Activated CD8-positive, alpha-beta memory T cell treated with anti-CD3 and anti-CD28 coated beads, Interleukin-2, amount 50 U/mL, for 4 hours (primary cell): ENCODE measurements at places on chromosomes 2 and 18.

GRCh38 chr2:67320861-67321587 lies 76.1 kb upstream of the ETAA1 start:
- no peak for DNase-seq

GRCh38 chr2:27915874-27916273 lies 25.3 kb downstream of the BABAM2 start:
- no peak for DNase-seq

DNA sequence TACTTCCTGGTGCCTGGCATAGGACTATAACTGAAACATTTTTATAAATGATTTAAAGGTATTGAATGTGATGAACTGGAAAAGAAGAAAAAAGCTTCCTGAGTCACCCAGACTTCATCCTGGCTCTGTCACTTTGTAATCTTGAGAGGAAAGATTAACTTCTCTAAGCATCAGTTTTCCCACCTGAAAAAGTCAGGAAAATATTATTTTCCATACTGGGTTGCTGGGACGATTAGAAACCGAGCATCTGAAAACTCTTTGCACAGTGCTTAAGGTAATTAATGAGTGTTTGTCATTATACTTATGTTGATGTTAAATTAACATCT lies 71.8 kb downstream of the FMNL2 start:
- DNase-seq = no peak

GRCh38 chr2:33321236-33321771 lies 155.1 kb upstream of the RASGRP3 start:
- no peak for DNase-seq

GRCh38 chr18:25284861-25285550 lies 67.0 kb downstream of the ZNF521 start:
- DNase-seq = no peak

DNA sequence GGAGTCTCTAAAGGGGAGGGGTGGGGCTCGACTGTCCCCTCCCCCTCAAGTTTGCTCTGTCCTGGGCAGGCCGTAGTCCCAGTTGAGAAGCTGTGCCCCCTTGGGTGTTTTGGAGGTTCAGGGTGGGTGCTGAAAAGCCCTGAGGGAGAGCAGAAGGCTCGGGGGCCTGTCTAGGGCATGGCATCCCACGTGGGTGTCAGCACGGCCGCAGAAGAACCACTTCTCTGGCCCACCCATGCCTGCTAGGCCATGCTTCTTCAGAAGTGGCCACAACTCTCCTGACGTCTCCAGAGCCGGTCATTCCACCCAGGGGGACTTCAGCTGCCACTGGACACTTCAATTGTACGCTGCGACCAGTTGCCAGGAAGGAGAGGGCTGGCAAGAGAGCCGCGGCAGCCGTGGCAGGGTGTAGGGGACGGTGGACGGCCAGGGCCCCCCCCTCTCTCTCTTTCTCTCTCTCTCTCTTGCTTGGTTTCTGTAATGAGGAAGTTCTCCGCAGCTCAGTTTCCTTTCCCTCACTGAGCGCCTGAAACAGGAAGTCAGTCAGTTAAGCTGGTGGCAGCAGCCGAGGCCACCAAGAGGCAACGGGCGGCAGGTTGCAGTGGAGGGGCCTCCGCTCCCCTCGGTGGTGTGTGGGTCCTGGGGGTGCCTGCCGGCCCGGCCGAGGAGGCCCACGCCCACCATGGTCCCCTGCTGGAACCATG lies at the start of gene INPP5D:
INPP5D (plus strand) TSS at position 546 of the 704 bp plus-strand sequence; CDS start at position 683, 137 bp downstream.
- peak; percentile 66 for DNase-seq

- no peak for DNase-seq
Observed at GRCh38 chr2:239203443-239204135, 197.2 kb downstream of the HDAC4 start.

GRCh38 chr2:20745924-20746555 lies 76.9 kb downstream of the LDAH start:
- no peak for DNase-seq

GRCh38 chr2:235770909-235771820 lies 277.3 kb downstream of the AGAP1 start:
- DNase-seq = no peak

DNA sequence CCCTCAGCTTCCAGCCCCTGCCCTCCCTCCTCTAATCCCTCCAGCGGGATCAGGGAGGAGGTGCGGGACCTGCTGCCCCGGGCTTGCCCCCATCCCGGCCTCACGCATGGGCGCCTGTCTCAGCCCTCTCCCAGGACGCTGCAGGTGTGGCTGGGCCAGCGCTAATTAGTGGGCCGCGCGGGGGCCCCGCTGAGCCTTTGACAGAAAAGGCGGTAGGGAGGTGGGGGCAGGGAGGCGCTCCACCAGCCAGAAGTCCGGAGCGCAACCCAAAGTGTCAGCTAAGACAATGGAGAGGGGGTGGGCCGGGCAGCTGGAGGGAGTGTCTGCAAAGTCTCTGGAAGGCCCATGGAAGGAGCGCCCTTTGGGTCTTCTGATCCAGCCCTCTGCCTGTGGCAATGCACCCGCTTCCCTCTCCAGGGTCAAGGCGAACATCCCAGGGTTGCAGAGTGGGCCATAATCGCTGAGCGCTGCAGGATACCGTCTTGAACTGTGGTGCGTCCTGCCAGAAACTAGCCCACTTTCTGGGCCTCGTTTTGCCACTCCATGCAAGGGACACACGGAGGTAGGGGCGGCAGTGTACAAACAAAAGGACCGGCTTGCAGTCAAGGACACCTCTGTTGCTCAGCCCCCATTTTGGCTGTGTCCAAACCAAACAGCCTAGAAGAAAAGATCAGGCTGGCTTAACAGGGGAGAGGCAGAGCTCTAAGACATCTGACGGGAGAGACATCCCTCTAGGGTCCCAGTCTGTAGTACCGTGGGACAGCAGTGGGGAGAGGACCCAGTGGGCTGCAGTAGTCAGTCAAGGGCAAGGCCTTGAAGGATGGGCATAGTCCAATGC lies 3.5 kb downstream of the ATP6V1B1 start:
- DNase-seq = no peak

DNA sequence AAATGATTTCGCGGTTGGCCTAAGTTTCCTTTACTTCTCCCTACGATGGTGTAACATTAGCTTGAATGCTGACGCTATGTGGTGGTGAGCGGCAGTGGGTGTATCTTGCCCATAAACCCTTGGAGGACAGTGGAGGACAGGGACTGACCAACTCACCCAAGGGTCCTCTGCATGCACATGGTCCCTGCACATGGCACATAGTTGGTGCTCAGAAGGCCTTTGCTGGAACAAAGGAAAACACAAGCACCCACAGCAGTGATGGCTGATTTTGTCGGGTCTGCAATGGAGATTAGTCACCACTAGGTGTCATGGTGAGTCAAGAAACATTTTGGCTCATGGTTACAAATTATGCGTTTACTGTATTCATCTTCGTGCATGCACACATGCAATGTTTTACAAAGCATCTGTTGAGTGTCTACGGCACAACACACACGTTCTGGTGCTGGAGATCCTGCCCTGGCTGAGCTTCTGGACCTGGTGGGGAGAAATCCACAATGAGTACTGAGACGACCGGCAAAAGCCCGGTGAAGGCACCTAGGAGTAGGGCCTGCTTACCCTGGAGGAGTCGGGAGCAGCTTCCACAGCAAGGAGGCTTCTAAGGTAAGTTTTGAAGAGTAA lies 44.0 kb downstream of the PDCL3 start:
- peak; percentile 30 for DNase-seq

GRCh38 chr2:234490271-234491091 lies 6.4 kb downstream of the ARL4C start:
- DNase-seq = no peak

DNA sequence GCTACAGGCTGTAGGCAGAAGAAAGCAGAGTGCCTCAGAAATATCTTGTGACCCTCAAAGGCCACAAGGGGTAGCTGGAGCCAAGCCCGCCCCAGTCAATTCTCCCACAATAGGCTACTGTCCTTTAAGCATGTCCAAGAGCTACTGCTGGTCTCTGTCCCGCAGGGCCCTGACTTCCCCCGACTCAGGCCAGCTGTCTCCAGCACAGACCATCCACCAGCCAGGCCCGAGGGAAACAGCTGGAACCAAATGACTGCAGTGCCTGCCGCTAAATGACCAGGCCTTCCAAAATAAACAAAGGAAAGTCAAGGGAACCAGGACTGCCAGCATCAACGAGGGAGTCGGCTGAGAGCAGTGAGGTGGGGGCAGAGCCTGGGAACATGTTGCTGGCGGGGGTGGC lies 36.7 kb downstream of the MCFD2 start:
- no peak for DNase-seq

- no peak for DNase-seq
Observed at GRCh38 chr2:218063486-218063885, 5.6 kb upstream of the RUFY4 start.

- DNase-seq = no peak
Observed at GRCh38 chr2:17877811-17878280, 621 bp upstream of the KCNS3 start.

DNA sequence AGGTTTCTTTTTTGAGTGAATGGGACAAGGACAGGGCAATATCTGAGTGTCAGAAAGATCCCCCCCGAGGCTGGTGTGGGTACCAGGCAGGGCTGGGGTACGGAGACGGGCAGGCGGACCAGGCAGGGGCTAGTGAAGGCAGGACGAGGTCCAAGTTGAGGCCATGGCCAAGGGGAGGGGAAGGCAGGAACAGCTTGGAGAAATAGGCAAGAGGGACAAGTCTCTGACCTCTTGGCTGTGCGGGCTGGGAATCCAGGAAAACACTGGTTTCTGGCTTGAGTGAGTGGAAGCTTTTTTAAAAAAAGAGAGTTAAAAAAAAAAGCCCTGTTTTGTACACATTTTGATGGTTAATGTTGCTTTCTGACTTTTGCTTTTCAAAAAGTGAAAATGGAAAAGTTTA lies 30.3 kb downstream of the ASAP2 start:
- DNase-seq = no peak

DNA sequence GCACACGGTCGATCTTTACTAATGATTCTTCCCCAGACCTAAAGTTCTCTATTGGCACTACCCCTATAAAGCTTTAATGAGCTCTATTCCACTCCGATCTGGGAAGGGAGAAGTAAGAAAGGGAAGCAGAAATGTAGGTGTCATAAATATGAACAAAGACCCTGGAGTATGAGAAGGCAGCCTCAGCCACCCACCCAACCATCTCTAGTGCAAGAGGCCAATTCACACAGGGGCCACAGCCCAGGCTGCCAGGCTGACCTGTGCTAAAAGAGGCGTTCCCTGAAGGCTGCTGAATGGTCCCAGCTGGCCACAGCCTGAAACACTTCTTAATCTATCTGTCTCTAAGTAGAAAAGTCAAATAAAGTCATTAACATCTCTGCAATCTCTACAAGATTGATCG lies 60.1 kb upstream of the ACTR3 start:
- DNase-seq = no peak

- DNase-seq = no peak
Observed at GRCh38 chr2:61710711-61711110, 143.1 kb downstream of the FAM161A start.

GRCh38 chr2:182726473-182726872 lies 10.4 kb downstream of the DNAJC10 start:
- no peak for DNase-seq

- DNase-seq = no peak
Observed at GRCh38 chr2:96574364-96574763, 37.8 kb downstream of the ARID5A start.

GRCh38 chr2:55420439-55420725 lies 726 bp upstream of the CCDC88A start:
- DNase-seq = no peak

GRCh38 chr2:215434447-215435279 lies 1.2 kb downstream of the FN1 start:
- no peak for DNase-seq

DNA sequence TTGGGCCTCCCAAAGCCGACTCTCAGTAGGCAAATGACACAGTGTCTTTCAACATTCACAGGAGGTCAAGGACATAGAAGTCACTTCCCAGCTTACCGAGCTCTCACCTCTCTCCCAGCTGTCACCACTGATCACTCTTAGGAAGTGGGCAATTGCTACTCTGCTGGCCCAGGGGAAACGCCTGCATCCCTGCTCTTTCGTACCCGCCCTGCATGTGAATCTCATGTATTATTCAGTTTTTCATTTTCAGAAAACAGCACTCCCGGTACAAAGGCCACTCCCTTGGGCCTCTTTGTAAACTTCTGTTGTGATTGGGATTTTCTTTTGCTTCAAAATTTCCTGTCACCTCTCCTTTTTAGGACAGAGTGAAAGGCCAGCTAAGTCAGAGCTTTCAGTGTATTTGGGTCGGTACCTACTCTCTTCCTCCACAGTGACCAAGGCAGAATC lies 15.4 kb downstream of the MRPL44 start:
- DNase-seq = no peak

DNA sequence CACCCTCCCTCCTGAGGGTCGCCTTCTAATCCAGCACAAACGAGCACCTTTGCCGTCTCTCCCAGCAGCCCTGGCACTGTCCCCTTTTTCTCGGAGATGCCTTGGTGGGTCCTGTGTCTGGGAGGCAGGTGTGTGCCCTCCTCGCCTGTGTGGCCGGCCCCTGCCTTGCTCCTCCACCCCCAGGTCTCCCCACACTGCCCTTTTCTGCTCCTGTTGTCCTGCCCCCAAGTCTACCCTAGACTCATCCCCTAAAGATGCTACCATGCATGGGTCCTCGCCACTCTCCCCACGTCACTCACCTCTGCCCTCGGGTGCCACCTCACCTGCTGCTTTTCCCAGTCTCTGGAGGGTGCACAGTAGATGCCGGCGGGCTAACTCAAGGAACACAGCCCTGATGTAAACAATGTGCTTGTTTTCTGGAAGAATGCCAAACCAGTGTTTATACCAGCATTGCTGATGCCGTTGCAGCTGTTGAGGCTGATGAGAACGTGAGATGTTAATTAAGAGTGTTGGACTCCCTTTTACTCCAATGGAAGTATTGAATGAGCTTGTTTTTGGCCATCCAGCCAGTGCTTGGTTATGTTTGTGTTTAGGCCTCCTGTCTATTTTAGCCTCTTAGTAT lies 223.1 kb downstream of the AGAP1 start:
- no peak for DNase-seq

- DNase-seq = no peak
Observed at GRCh38 chr2:194739217-194739616, 917.8 kb upstream of the SLC39A10 start.

DNA sequence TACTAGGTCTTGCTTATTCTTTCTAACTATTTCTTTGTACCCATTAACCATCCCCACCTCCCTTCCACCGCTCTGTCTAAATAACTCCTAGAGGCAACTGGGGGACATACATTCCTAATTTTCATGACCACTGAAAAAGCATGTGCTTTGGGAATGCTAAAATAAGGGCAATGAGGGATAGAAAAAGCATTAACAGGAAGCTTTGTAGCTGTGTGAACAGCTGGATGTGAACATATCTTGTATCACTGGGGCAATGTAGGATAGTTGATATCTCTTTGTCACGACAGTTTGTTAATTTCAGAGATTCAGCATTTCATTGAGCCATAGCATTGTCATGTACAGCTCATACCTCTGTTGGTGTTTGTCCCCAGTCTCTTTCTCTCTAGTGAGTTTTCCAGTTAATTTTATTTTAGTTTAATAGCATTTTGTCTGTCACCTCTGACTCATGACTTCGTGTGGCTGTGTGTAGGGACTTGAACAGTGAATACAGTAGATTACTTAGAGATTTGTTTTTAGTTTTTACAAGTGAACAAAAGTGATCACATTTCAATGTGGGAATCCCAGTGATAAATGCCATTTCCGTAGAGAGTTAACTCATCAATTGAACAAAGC lies 230.3 kb upstream of the NRP2 start:
- DNase-seq = no peak

- no peak for DNase-seq
Observed at GRCh38 chr2:44559108-44559507, 197.4 kb downstream of the CAMKMT start.
